Pulmonary artery endothelial cell (primary cell): ENCODE measurements at places on chromosomes 1 and 21.

GRCh38 chr21:42062236-42063022 lies 8.7 kb upstream of the UMODL1 start:
- DNase-seq: no peak

DNA sequence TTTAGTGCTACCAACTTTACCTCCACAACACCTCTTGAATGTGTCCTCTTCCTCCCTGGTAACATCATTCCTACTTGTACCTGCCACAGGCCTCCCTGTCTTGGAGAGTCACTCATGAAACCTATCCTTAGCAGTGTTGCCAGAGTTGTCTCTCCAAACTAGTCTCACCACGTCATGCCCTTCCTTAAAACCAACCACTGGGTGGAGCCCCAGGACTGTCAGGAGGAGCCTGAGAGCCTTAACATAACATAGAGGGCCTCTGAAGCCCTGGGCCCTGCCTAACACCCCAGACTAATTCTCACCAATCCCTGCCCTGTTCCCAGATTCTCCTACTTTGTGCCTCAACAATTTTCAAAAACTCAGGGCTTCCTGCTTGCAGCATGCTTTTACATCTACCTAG lies 65.3 kb downstream of the ZNF697 start:
- DNase-seq: peak; percentile 24

DNA sequence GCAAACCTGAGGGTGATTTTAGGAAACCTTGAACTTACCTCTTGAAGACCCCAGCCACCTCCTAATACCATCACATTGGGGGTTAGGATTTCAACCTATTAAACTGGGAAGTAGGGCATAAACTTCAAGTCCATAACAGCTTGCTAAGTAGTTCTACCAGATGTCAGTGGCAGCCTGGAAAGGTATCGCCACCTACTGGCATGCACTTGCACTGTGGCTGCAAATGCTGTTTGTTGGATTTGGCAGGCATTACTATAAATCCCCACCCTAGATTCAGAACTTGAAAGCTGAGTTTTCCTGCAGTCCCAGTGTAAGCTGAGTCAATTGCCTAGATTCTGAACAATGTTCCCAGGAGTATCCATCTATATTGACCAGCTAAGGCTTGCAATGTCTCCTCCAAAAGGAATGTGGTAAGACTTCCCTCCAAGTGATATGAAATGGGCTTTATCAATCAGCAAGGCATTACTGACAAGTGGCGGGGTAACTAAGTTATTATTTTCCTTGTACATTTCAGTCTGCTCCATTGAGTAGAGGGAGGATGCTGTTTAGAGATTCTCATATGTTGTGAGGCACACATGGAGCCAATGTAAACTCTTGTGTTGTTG lies 474.5 kb downstream of the PTPRC start:
- peak; percentile 58 for DNase-seq

GRCh38 chr1:211944733-211945500 lies 90.4 kb downstream of the INTS7 start:
- DNase-seq: no peak

DNA sequence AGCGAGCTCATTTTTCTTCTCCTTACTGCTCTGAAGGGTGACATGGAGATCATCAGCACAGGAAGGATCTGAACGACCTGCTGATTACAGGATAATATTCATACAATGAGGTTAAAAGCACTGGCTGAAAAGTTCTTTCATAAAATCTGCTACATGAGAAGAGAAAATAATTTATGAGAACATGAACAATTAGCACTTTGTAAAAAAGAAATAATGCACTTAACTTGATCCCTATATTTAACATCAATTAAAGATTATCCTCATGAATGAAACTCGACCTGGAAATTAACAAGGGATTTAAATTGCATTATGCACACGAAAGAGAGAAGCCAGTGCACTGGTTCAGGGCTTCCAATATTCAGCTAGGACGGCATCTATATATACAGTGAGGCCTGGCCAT lies 46.6 kb downstream of the RRAGC start:
- no peak for DNase-seq

DNA sequence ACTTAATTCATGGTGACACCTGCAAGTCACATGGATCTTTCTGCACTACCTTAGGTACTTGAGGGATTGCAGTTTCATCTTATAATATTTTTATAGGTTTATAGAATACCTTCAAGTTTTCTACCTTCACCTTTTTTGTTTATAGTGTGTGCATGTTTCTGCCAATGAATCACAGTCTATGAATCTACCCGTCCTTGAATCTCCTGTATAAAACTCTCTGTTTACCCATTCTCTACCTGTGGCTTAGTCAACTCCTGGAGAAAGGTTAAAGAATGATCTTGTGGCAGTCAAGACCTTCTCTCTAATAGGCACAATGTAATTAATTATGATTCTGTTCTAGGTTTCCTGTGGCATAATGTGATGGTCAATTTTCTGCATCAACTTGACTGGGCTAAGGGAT lies 3.2 kb upstream of the GSTM2 start:
- no peak for DNase-seq

GRCh38 chr1:82721702-82722101 lies 921.0 kb downstream of the ADGRL2 start:
- no peak for DNase-seq

GRCh38 chr1:94240822-94241221 lies 3.4 kb upstream of the ARHGAP29 start:
- no peak for DNase-seq
